ENCODE measurements at places on chromosomes 4 and X. TPM values are rescaled to one million over a fixed set of nuclear protein-coding genes. Genes with fewer than 3 reads are reported as not detected.

- no peak for DNase-seq
Observed at GRCh38 chr4:97121493-97121892, 1021.8 kb downstream of the STPG2 start.

PPP1R2C gene
- not detected for total RNA-seq

DNA sequence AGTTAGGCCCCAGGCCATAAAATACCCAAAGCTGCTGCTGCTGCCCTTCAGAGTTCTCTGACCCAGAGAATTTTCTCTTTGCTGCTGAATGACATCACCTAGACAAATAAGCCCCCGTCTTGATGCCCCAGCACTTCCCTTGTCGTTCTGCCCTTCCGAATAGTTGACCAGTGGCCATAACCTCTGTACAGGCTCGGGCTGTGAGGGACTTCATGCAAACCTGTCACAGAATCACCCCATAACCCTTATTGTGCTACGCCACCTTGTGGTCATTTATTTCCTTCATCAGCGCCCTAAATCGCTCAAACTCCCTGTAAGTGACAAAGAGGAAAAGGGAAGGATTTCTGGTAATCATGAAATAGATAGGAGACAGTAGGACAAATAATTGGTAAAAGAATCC, 18.8 kb downstream of the SPACA5 start:
- peak; percentile 57 for DNase-seq

DNA sequence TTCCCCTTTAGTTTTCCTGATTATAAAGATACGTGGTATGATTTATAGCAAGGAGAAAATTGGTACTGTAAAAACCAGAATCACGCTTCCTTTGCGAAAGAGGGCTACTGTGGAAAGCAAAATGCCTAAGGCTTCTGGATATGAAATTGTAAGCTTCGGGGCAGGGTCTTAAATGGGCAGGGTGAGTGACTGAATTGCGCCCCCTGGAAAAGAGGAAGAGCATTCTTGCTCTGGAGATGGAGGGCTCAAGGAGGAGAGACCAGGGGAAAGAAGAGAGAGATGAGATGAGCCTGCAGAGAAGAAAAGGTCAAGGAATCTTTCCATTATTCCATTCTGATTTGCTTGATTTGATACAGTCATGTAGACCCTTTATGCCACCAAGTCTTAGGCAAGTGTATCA, 13.1 kb upstream of the ETNPPL start:
- no peak for DNase-seq

CBR4 gene
- 25.1 TPM for total RNA-seq

ZMAT1 gene
- total RNA-seq = 1.6 TPM

GRCh38 chrX:133254666-133255065, 36.5 kb upstream of the TFDP3 start:
- no peak for DNase-seq

GRCh38 chrX:150035531-150035930, 97.2 kb upstream of the EOLA2 start:
- DNase-seq = no peak

DNA sequence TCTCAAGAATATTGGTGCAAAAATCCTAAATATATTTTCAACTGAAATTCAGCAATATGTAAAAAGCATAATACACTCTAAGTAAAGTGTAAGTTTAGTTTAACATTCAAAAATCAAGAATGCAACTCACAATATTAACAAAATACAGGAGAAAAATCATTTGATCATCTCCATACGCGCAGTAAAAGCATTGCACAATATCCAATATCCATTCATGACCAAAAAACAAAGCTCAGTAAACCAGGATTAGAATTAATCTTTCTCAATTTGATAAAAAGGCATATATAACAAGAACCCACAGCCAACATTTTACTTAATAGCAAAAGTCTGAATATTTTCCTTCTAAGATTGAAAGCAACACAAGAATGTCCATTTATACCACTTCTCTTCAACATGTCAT, 48.3 kb upstream of the C4orf54 start:
- no peak for DNase-seq

VSIG1 gene
- total RNA-seq = 0.62 TPM

NDNF gene
- total RNA-seq = 30.4 TPM

DNA sequence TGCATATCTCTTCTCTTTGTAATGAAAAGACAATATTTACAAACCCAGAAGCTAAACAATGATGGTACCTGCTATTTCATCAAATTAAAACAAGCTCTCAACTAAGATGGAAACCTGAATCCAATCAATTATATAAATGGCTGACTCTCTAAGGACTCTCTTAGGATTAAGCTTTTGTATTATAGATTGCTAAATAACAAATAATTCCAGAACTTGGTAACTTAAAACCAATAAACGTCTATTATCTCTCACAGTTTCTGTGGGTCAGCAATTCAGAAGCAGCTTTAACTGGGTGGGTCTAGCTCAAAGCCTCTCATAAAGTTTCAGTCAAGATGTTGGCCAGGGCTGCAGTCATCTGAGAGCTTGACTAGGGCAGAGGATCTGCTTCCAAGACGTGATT, 12.4 kb downstream of the PHKA2 start:
- no peak for DNase-seq

DNA sequence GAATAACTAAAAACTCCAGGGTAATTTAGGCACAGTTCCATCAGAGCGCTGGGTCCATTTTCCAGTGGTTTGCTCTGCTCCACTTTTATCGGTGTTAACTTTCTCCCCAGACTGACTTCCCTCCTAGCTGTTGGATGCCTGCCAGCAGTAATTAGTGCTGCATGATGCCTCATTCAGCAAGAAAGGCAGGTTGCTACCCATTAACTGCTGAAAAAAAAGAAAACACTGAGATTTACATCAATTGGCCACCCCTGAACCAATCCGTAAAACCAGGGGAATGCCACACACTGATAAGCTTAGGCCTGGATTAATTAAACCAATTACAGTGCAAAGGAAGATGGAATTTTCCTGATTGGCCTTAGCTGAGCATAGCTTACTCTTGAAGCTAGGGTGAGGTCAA, 182.4 kb upstream of the CXXC4 start:
- DNase-seq = peak; percentile 18

GAGE12F gene
- total RNA-seq = not detected

DMRTC1 gene
- total RNA-seq = 0.27 TPM

GRCh38 chrX:132657876-132658275, 169.0 kb upstream of the MBNL3 start:
- DNase-seq = no peak

MAGEB17 gene
- not detected for total RNA-seq

- peak; percentile 57 for DNase-seq
Observed at GRCh38 chr4:169810325-169811323, 52.9 kb upstream of the HPF1 start.

RTL5 gene
- 2.1 TPM for total RNA-seq

SLC4A4 gene
- total RNA-seq = 124 TPM

DNA sequence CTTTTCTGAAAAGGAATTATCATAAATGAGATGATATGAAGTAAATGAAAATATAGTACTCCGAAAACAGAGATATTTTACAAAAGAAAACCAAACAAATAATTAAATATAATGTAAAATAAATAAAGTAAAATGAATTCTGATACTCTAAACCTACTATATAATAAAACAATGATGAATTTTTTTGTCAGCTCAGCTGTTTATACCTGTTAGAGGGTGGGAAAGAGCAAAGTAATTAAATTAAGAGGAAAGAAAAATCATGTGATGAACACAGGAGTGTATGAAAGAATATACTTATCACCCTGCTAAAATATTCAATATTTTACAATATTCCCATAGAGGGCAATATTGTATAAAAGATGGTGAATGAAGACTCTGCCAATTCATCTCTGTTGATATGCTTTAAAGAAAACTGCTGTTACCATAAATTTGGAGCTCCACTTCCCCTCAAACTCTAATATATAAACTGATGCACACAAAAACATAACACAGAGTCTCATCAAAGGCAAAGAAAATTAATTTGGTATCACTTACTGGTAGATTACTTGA, 6.5 kb upstream of the NDST4 start:
- no peak for DNase-seq

ZAR1 gene
- total RNA-seq = not detected

TMEM150C gene
- total RNA-seq = 1.2 TPM

ELK1 gene
- total RNA-seq = 26.7 TPM

DNA sequence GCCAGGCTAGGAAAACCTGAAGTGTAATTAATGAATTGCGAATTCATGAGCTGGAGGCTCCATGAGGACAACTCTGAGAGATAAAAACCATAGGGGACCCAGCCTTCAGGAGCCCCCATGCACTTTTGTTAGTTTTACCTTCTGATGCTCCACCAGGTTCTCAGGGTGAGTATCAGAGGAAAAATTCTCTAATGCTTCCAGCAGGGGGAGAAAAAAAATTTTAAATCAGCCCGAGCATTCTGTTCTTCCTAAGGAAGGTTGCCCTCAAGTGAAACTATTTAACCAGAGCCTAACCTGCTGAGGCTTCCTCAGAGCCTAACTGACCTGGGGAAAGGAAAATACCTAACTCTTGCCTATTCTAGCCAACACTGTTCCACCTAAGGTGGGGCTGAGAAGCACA, 552.6 kb downstream of the PPARGC1A start:
- DNase-seq = no peak

DNA sequence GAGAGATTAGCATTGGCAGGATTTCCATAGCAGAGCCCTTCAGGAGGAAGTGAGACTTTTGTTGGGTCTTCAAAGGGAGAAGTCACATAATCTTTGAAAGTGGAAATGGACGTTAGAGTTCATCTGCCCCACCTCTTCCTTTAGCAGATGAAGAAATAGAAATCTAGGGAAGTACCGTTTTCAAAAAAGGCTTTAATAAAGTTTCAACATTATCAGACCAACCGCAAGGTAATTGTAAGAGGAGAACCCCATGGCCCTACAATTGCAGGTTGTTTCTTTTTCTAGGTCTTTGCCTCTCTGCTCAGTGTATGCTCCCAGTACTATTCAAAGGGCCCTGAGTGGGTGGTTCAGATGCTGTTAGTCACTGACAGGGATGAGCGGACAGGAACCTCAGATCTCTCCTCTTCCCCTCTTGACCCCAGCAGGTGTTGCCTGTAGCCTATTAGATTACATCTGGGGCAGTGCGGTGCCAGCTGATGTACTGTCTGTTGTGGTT, 48.6 kb upstream of the AP1S2 start:
- DNase-seq = no peak

DNA sequence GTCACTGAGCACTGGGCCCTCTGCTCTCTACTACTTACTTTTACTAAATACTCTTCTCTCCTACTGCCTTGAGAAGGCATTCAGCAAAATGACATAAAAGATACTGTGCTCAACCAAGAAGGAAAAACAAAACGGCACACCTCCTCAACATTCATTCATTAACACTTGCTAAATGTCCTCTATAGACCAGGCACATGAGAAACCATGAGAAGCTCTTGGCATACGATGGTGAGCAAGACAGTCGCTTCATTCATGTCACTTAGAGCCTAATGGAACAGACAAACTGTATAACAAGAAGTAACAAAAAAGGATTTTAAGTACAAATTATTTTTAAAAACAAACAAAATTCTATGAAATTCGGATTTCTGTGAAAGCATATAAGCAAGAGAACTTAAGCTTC, 38.7 kb downstream of the COL25A1 start:
- no peak for DNase-seq

DNA sequence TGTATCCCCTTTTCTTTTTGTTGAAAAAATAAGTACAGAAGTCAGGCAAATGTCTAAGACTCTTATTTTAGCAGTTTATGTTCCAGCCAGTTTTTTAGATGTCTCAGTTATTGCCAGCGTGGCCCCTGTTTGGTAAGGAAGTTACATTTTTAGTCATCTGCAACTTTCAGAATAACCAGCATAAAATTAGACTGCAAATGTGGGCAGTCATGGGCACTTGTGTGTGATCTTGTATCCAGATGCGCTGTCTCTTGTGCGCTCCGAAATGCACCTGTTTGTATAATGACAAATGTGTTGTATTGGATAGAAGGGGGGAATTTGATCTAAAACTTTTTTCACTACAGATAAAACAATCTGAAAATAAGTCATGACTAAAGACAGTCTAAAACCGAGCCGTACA, 44.3 kb upstream of the CLCN4 start:
- DNase-seq = no peak

AVPR2 gene
- not detected for total RNA-seq

DNA sequence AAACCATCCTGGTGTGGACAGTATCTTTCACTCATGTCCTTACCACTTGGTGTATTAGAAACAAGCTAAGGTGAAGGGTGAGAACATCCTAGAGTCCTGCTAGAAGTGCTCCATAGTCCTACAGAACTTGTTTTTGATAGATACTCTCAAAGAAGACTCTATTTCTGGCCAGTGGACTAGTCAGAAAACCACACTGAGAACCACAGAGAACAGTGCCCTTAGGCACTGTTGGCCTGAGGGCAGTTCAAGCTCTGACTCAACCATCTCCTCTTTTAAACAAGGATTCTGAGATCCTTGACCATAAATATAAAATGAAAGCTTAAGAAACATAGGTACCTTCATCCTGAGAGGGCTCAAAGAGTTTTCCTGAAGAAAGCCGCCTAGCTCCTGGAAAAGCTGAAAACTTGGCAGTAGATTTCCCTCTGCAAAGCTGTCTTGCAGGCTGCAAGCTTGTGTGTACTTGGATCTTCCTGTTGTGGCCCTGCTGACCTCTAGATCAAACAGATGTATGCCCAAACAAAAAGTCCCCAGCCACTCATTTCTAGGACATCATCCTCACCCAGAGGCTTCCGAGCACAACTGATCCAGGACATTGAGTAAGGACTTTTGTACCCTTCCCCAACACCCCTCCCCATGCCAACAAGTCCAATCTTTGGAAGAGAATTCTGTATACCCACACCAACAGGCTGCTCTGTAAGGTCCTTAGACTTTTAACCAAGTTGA, 111.6 kb upstream of the CXCL13 start:
- DNase-seq = no peak

DNA sequence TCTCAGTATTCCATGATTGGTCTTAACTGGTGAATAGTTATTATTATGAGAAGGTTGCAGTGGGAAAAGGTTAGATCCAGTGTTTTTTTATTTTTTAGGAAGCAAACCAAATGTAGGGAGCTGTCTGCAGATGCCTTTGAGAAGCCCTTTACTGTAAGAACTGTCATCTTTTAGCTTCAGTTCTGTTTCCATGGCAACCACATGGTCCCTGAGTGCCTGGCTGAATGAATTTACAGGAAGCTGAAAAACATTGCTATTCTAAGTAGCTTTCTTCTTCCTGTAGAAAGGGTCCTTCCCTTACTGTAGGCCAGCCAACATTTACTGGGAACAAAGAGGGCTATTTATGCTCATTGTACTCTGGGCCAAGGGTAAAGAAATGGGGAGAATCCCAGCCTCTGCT, 103.3 kb downstream of the DCLK2 start:
- DNase-seq = no peak

GRCh38 chr4:128333309-128334018, 45.9 kb upstream of the PGRMC2 start:
- DNase-seq = no peak

GRCh38 chrX:109844986-109845385, 111.9 kb upstream of the ACSL4 start:
- DNase-seq = no peak
